Stimulated activated CD8-positive, alpha-beta memory T cell treated with anti-CD3 and anti-CD28 coated beads, Interleukin-15, amount 100 ng/mL, for 1 hour (primary cell): ENCODE measurements at places on chromosomes 1 and 21.

DNA sequence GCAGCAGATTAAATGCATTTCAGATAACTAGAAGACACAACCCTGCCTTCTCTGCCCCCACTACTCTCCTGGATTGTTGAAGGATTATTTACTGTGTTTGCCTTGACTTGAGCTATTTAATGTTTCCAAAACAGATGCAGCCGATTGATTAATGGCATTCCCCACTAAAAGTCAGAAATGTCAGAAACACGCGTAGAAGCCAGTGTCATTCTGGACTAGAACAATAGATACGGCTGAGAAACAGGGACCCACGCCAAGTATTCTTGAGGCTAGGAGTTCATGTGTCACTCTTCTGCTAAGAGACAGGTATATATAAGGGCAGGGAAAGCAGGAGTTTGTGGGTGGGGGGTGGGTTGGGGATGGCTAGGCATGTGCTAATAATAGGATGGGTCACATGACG lies 366.7 kb upstream of the PROX1 start:
- no peak for DNase-seq

DNA sequence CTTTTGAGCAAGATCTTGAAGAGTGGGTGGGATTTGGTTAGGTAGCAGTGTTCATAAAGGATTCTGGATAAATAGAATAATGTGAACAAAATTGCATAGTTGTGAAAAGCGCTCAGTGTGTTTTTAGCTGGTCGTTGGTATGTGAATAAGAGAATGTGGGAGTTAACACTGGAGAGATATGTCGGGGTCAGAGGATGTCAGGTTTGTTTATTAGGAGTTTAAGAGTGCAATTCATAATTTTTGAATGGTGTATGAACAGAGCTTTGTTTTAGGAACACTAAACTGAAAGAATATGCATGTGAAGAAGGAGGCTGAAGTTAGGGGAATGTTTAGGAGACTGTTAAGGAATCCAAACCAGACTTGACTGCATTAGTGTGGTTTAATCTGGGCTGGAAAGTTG lies 9.4 kb downstream of the USP16 start:
- DNase-seq = no peak

- DNase-seq = no peak
Observed at GRCh38 chr1:905071-905749, 18.5 kb upstream of the SAMD11 start.

- no peak for DNase-seq
Observed at GRCh38 chr1:94865360-94865759, 45.2 kb downstream of the SLC44A3 start.

GRCh38 chr1:204992201-204992997 lies 50.6 kb upstream of the CNTN2 start:
- no peak for DNase-seq

DNA sequence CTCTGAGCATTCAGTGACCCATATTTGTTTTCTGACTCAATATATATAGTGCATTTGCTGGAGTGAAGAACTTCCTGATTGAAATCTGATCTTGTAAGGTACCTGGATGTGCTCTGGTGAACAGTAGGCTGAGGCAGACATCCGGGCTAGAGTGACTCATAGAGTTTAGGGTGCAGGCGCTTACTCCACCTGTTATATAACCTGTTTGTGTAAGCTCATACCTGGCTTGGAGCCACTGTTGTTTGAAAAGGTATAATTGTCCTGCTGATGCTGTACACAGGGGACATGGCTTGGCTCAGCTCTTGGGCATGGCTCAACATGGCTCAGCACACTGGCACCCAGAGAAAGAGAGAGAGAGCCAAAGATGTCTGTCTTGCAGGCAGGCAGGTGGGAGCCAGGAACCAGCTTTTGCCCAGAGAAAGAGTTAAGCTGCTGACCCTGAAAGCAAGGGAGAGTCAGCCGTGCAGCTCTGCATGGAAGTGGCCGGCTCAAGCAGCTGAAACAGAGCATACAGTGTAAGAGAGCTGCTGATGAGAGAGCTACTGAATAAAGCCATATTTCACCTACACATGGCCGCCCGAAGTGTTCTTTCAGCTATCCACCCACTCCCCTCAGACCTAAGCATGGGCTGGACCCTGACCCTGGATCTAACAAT lies 43.2 kb downstream of the GJA5 start:
- DNase-seq = no peak

DNA sequence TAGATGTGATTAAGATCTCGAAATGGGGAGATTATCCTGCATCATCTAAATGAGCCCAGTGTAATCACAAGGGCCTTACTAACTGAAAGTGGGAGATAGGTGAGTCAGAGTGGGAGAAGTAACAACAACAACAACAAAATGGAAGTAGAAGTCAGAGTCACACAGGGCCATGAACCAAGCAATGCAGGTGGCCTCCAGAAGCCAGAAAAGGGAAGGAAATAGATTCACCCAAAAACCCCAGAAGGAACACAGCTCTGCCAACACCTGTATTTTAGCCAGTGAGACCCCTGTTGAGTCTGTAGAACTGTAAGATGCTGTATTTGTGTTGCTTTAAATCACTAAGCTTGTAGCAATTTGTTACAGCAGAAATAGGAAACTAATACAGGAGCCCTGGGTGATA lies 4.1 kb downstream of the TAGLN2 start:
- DNase-seq = no peak

GRCh38 chr1:30058970-30059369 lies 664.4 kb downstream of the MATN1 start:
- no peak for DNase-seq

DNA sequence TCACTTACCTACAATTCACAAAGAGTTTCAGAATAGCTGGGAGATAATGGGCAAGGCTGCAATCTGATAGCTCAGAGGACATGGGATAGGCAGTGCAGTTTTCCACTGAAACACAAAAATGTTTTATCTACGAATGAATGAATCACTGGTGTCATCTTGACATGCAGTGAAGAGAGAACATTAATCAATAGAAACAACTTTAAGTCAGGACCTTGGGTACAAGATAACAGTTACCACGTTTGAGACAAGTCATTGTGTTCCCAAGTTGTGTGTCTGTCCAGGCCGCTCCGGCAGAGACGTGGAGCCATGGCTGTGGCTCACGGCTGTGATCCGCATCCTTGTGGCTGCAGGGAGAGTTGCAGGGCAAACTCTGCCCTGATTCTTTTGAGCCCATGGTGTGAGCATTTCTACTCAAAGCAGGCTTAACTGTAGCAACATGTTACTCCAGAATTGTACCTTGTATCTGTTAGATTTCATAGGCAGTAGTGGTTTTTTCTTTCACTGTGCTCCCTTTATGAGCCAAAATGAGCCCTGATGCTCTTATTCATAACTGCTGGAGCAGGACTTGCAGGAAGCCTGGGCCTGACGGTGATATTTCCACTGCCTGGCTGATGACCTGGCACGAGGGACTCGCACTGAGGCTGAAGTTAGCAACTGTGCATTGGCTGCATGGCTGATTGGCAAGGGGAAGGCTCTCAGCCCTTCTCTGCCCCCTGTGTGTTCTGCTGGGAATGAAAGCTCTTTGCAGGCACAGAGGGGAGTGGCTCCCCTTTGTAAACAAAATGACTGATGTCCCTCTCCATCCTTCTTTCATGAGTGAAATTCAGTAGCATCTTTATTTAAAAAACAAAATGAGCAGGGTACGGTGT lies 465.2 kb downstream of the AJAP1 start:
- no peak for DNase-seq

GRCh38 chr1:64387389-64388285 lies 82.3 kb upstream of the CACHD1 start:
- no peak for DNase-seq

DNA sequence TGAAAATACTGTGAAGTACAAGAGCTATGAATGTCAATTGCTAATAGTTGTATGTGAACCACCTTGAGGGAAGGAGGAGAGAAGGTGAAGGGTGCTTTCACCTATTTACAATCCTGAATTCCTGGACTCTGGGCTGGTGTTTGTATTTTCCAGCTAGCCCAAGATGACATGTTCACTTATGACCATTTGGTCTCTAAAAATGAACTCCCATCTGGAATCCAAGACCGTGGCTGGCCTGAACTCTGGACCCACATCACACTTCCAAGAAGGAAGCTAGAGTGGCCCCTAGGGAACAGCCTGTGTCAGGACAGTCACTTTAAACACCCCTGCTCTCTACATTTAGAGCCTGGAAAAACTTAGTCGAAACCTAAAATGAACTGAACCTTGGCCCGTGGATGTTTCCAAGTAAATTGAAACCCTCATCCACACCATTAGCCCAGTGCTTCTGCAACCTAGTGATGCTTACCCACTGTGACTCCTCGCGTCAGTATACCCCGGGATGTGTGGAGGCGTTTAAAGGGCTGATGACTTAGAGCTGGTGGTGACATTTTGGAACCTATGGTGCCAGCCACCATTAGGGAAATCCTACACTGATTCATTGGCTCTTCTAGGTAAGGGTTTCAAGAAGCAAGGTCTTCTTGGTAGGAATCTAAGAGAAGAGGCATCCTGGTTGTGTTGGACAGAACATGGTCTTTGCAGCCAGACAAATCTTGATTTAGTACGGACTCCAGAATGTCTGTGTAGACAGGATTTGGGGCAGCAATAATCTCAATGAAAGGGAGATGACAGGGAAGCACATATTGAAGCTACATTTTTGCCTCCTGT lies 171.5 kb upstream of the IRF2BP2 start:
- no peak for DNase-seq

DNA sequence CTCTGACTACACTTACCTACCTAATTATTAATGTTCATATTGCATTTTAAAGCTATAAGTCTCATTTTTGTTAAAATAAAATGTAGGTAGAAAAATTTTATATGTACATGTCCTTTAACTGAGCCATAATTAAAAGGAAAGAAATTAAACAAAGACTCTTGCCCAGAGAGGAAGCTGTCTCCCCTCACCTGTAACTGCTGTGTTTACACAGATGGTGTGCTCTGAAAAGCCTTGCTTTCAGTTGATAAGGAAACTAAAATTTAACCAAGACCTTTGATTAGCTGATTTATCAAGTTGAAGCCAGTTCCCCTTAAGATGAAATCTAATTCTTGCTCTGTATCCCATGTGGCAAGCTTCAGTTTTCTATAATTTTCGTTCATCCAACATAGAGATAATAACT lies 213.5 kb downstream of the LYPLAL1 start:
- no peak for DNase-seq

DNA sequence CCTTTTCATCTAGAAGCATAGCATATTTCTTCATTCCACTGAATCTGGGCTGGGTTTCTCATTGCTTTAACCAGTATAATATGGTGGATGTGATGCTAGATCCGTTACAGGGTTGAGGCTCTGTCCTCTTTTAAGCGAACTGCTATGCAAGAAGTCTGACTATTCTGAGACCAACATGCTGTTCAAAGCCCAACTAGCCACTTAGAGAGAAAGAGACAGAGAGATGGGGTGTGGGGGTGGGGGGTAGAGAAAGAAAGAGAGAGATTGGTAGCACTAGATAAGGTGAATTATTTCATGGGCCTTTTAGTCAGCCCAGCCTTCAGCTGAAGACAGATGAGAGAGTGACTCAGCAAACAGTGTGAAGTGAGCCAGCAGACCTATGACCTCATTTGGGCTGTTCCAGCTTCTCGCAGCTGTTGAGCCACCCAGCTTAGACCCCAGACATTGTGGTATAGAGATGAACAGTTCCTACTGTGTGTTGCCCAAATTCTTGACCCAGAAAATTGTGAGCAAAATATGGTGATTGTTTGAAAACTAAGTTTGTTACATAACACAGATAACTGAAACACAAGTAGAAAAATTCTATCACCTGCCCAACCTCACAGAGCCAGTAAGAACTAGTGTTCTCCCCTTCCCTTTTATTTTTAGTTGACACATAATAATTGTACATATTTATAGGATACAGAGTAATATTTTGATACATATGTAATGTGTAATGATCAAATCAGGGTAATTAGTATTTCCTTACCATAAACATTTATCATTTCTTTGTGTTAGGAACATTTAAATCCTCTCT lies 40.7 kb upstream of the PRKACB start:
- no peak for DNase-seq

- no peak for DNase-seq
Observed at GRCh38 chr1:8661185-8662110, 156.0 kb downstream of the RERE start.

- DNase-seq = no peak
Observed at GRCh38 chr1:32144033-32144432, 35.4 kb upstream of the TXLNA start.

DNA sequence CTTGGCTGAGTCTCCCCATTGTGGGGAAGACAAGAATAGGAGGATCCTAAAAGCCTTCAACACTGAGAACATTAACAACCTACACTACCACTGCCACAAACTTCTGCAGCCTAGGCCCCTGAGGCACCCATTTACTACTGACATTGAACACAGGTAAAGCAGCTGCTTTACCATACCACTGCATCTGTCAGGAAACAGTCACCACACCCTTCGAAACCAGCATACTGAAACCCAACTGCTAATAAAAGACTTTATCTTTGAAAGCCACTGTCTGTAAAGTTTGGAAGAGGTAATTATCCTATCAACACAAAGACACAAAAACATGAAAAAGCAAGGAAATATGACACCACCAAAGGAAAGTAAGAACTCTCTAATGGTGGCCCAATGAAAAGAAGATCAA lies 7.4 kb downstream of the IFNAR1 start:
- no peak for DNase-seq

DNA sequence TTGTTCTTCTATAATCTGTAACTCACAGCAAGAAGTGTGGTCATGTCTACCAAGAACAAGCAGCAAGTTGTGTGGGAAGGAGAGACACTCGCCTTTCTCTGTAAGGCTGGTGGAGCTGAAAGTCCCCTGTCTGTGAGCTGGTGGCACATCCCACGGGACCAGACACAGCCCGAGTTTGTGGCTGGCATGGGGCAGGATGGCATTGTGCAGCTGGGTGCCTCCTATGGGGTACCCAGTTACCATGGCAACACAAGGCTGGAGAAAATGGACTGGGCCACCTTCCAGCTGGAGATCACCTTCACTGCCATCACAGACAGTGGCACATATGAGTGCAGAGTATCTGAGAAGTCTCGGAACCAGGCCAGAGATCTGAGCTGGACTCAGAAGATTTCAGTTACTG lies 15.5 kb downstream of the CD101 start:
- DNase-seq = no peak

GRCh38 chr1:223183268-223183862 lies 40.3 kb upstream of the TLR5 start:
- no peak for DNase-seq

DNA sequence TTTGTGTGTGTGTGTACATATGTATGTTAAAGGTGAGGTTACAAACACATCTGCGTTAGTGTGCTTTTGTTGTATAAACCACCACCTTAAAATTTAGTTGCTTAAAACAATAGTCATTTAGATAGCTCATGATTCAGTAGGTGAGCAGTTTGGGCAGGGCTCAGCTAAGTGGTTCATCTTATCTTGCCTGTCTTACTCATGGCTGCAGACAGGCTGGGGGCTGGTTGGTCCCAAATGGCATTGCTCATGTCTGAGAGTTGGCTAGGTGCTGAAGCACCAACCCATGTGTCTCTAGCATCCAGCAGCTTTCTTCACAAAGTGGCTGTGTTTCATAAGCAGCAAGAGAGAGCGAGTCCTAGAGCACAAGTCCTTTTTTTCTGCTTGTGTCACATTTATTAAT lies 91.4 kb downstream of the MACF1 start:
- DNase-seq = no peak
